Left lung (tissue), 14 donors: ENCODE measurements at places on chromosomes 3 and 15. TPM values are rescaled to one million over a fixed set of nuclear protein-coding genes. Genes with fewer than 3 reads are reported as not detected.

GRCh38 chr15:85496551-85497171 lies 116.3 kb downstream of the AKAP13 start:
- H3K27me3 ChIP-seq = no peaks in the 10 kb centered on the region
- H3K4me1 ChIP-seq = peaks cover 57% of the 10 kb centered on the region
- no peak for DNase-seq
- peak overlapping the region; percentile 25 for H3K27ac ChIP-seq
- H3K36me3 ChIP-seq = no peaks in the 10 kb centered on the region

GRCh38 chr3:147404800-147405230 lies 1.5 kb downstream of the ZIC4 start:
- H3K4me1 ChIP-seq = no peaks in the 10 kb centered on the region
- H3K27ac ChIP-seq = no peak overlapping the region
- H3K27me3 ChIP-seq = peaks cover 100% of the 10 kb centered on the region
- no peak for DNase-seq

Gene TMEM39A
- 56.6 TPM for total RNA-seq

Gene KNG1
- total RNA-seq = not detected

GRCh38 chr3:192259661-192260060 lies 467.7 kb downstream of the FGF12 start:
- no peaks in the 10 kb centered on the region for H3K27me3 ChIP-seq
- H3K36me3 ChIP-seq = no peaks in the 10 kb centered on the region
- H3K4me1 ChIP-seq = no peaks in the 10 kb centered on the region

- no peaks in the 10 kb centered on the region for H3K27me3 ChIP-seq
- no peak overlapping the region for H3K27ac ChIP-seq
- H3K4me3 ChIP-seq = no peak overlapping the region
- DNase-seq = no peak
- no peaks in the 10 kb centered on the region for H3K36me3 ChIP-seq
Observed at GRCh38 chr3:62795978-62796657, 79.1 kb downstream of the CADPS start.

- no peaks in the 10 kb centered on the region for H3K27me3 ChIP-seq
- H3K27ac ChIP-seq = no peak overlapping the region
- no peak for DNase-seq
- H3K36me3 ChIP-seq = no peaks in the 10 kb centered on the region
- H3K4me3 ChIP-seq = no peak overlapping the region
Observed at GRCh38 chr3:151999936-152000335, 126.5 kb downstream of the SUCNR1 start.

GRCh38 chr15:89852342-89852995 lies 37.8 kb upstream of the ANPEP start:
- H3K4me1 ChIP-seq = no peaks in the 10 kb centered on the region
- H3K36me3 ChIP-seq = peaks cover 21% of the 10 kb centered on the region
- no peak overlapping the region for H3K4me3 ChIP-seq
- H3K27ac ChIP-seq = no peak overlapping the region
- no peaks in the 10 kb centered on the region for H3K27me3 ChIP-seq
- no peak for DNase-seq

- H3K36me3 ChIP-seq = no peaks in the 10 kb centered on the region
- no peak overlapping the region for H3K27ac ChIP-seq
- no peak for DNase-seq
- H3K4me3 ChIP-seq = no peak overlapping the region
- no peaks in the 10 kb centered on the region for H3K4me1 ChIP-seq
- no peaks in the 10 kb centered on the region for H3K27me3 ChIP-seq
Observed at GRCh38 chr15:38636597-38636996, 72.0 kb upstream of the RASGRP1 start.

DNA sequence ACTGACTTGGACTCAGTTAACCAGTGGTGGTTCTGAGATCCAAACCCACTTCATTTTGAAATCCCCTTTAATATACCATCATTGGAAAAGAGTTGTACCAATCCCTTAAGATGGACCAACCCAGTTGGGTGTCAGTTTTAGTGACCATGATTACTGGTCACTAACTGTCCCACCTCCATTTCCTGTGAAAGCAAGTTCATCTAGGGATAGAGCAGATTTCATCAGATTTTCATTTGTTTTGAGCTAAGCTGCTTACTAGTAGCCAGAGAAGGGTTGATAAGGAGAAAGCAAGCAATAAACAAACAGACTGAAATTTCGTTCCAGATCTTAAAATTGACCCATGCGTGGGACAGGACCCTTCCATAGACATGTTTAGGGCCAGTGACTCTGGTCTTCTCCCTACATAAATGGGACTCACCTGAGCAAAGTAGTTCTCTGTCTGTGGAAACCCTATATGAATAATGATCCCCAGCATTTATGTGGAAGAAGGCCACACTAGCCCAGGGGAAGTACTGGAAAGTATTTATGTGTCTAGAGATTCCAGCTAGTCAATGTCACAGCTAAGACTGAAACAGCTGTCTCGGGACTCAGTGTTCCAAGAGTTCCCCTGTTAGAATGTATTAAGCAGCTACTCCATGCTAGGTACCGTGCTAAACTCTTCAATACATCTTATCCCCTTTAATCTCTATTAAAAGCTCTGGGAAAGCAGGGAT lies 196.0 kb upstream of the BCL6 start:
- DNase-seq = no peak
- H3K4me3 ChIP-seq = no peak overlapping the region
- H3K36me3 ChIP-seq = no peaks in the 10 kb centered on the region
- no peak overlapping the region for H3K27ac ChIP-seq
- H3K4me1 ChIP-seq = no peaks in the 10 kb centered on the region

- no peak for DNase-seq
- H3K27me3 ChIP-seq = no peaks in the 10 kb centered on the region
- H3K36me3 ChIP-seq = no peaks in the 10 kb centered on the region
- H3K4me1 ChIP-seq = no peaks in the 10 kb centered on the region
Observed at GRCh38 chr3:168161696-168162095, 66.0 kb upstream of the GOLIM4 start.

DNA sequence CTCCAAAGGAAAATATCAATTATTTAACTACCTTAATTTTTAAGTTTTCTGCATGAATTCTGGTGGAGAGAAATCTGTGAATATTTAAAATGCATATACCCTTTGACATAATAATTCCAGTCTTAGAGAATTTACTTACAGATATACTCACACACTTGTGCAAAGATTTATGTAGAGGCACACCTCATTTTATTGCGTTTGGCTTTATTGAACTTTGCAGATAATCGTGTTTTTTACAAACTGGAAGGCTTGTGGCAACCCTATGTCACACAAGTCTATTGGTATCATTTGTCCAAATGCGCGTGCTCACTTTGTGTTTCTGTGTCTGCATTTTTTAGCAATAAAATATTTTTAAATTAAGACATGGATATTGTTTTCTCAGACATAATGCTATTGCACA lies 81.5 kb downstream of the SENP2 start:
- no peak for DNase-seq
- no peak overlapping the region for H3K27ac ChIP-seq
- H3K36me3 ChIP-seq = no peaks in the 10 kb centered on the region
- H3K4me3 ChIP-seq = no peak overlapping the region

GRCh38 chr15:43800286-43801141 lies at the start of gene HYPK:
Gene HYPK, plus strand, starts transcription at chr15:43800599. Its CDS starts 24 bp downstream, at chr15:43800623.
- no peaks in the 10 kb centered on the region for H3K36me3 ChIP-seq
- peaks cover 12% of the 10 kb centered on the region for H3K4me1 ChIP-seq
- H3K27ac ChIP-seq = peak within 1 kb of the TSS; percentile 97
- peak; percentile 97 for DNase-seq
- no peaks in the 10 kb centered on the region for H3K27me3 ChIP-seq

Gene TUSC7
- not detected for total RNA-seq

- DNase-seq = no peak
- H3K4me3 ChIP-seq = no peak overlapping the region
- H3K27me3 ChIP-seq = no peaks in the 10 kb centered on the region
- H3K27ac ChIP-seq = no peak overlapping the region
- no peaks in the 10 kb centered on the region for H3K4me1 ChIP-seq
Observed at GRCh38 chr3:34626699-34627098, 828.3 kb downstream of the PDCD6IP start.

DNA sequence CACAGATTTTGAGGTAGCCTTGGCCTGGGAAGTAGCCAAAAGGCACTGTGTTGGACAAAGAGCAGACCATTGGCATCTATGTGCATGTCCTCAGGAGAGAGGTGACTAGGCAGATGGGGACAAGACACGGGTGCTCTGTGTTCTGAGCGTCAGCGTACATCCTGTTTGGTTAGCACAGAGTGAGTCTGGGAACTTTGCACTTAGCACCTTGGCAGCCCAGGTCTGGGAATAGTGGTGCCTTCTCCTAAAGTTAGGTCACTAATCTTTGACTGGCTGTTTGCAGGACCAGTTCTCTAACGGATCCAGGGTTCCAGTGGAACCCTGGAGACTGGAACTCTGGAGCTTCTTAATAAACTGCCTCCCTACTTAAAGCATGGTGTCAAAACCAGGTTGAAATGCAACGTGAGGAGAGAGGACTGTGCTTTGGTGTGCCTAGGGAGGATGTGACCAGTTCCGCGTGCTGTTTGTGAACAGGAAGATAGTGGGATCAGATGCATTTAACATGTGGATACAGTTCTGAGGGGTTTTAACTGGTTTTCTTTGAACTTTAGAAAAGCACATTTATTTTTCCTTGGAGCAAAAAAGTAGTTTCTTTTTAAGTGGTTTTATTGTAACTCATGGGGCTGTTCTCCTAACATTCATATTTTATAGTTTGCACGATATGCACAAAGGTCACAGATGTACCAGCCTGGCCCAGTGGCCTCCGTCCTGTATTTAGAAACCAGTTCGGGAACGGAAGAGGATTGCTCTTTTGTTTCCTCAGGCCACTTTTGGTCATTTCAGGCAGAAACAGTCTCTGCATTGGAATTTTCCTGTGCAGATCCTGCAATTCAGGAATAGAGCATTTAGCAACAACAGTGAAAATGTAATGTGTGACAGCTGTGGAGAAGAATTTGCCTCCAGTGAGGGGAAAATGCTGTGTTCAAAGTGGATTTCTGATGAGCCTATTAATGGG lies 48.8 kb downstream of the ABHD2 start:
- no peaks in the 10 kb centered on the region for H3K27me3 ChIP-seq
- H3K4me1 ChIP-seq = peaks cover 27% of the 10 kb centered on the region
- H3K4me3 ChIP-seq = no peak overlapping the region
- peaks cover 12% of the 10 kb centered on the region for H3K36me3 ChIP-seq
- DNase-seq = no peak
- H3K27ac ChIP-seq = peak overlapping the region; percentile 87

- no peaks in the 10 kb centered on the region for H3K27me3 ChIP-seq
- peak; percentile 10 for DNase-seq
- peaks cover 9% of the 10 kb centered on the region for H3K4me1 ChIP-seq
- H3K27ac ChIP-seq = no peak overlapping the region
Observed at GRCh38 chr3:195020921-195021320, 250.0 kb downstream of the XXYLT1 start.

DNA sequence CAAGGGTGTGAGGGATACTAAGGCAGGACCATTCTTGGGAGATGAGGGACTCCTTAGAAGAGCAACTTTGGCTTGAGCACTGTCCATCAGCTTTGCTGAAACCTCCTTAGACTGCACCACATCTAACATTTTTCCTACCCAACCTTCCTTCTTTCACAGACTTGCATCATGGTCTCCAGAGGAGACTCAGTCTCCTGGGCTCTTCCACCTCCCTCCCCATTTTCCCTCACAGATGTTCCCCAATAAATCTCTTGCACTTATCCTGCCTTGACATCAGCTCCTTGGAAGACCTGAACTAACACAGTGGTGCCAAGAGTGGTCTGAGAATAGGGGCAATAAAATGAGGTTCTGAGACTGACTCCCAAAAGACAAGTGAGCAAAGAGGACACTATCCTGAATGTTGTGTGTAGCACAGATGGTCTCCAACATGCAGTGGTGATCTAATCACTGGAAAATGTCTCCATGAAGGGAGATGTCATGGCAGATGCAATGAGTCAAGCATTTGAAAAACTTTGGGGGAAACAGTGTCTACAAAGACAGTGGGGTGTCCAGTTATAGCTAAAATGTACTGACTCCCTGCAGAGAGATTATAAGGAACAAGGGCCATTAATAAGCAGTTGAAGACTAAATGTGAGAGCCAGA lies 26.0 kb upstream of the BOC start:
- no peak overlapping the region for H3K4me3 ChIP-seq
- no peak overlapping the region for H3K27ac ChIP-seq
- no peaks in the 10 kb centered on the region for H3K27me3 ChIP-seq

GRCh38 chr3:171845481-171846284 lies 2.5 kb downstream of the TMEM212 start:
- H3K27me3 ChIP-seq = no peaks in the 10 kb centered on the region
- H3K4me1 ChIP-seq = peaks cover 4% of the 10 kb centered on the region
- H3K4me3 ChIP-seq = no peak overlapping the region
- no peak overlapping the region for H3K27ac ChIP-seq

Gene CLDN11
- 9.9 TPM for total RNA-seq

GRCh38 chr3:111944372-111944771 lies 34.5 kb upstream of the ABHD10 start:
- peaks cover 16% of the 10 kb centered on the region for H3K36me3 ChIP-seq
- H3K27ac ChIP-seq = no peak overlapping the region
- H3K27me3 ChIP-seq = no peaks in the 10 kb centered on the region
- H3K4me1 ChIP-seq = no peaks in the 10 kb centered on the region

DNA sequence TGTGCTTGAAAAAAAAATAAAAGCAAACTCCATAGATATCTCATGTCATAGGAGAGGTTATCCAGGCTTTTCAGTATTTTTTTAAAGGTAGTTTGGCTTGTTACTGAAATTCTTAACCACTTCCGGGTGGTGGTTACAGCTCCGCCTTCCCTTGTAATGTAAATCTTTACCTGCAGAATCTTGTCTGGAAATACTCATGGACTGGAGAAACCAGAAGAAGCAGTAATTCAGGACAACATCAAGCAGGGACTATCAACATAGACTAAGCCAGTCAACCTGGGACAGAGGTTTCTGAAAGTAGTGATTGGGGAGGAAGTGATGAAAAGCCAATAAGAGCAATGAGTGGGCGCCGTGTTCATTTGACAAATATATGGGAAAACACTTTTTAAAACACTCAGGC lies 78.9 kb upstream of the SKOR1 start:
- no peak for DNase-seq
- H3K36me3 ChIP-seq = no peaks in the 10 kb centered on the region
- H3K27me3 ChIP-seq = no peaks in the 10 kb centered on the region
- H3K4me3 ChIP-seq = no peak overlapping the region
- peak overlapping the region; percentile 43 for H3K27ac ChIP-seq

Gene APOD
- total RNA-seq = 10.6 TPM

Gene FOXB1
- not detected for total RNA-seq

- DNase-seq = no peak
- no peaks in the 10 kb centered on the region for H3K36me3 ChIP-seq
- H3K4me1 ChIP-seq = no peaks in the 10 kb centered on the region
Observed at GRCh38 chr15:59892985-59893384, 111.1 kb upstream of the FOXB1 start.

GRCh38 chr3:27220166-27220565 lies 149.0 kb downstream of the NEK10 start:
- H3K4me3 ChIP-seq = no peak overlapping the region
- no peaks in the 10 kb centered on the region for H3K27me3 ChIP-seq
- DNase-seq = no peak
- no peaks in the 10 kb centered on the region for H3K36me3 ChIP-seq

GRCh38 chr3:77122652-77123051 lies 82.8 kb downstream of the ROBO2 start:
- H3K27ac ChIP-seq = no peak overlapping the region
- no peak for DNase-seq
- no peak overlapping the region for H3K4me3 ChIP-seq
- H3K4me1 ChIP-seq = no peaks in the 10 kb centered on the region

- no peaks in the 10 kb centered on the region for H3K27me3 ChIP-seq
- no peak overlapping the region for H3K4me3 ChIP-seq
- peak overlapping the region; percentile 64 for H3K27ac ChIP-seq
- no peak for DNase-seq
- peaks cover 9% of the 10 kb centered on the region for H3K4me1 ChIP-seq
Observed at GRCh38 chr3:149547954-149548668, 73.6 kb downstream of the TM4SF4 start.

Gene CD200
- total RNA-seq = 7.9 TPM

GRCh38 chr15:101479342-101479845 lies 10.1 kb downstream of the PCSK6 start:
- no peaks in the 10 kb centered on the region for H3K27me3 ChIP-seq
- no peak overlapping the region for H3K27ac ChIP-seq
- no peak overlapping the region for H3K4me3 ChIP-seq
- DNase-seq = no peak
